ENCODE measurements at places on chromosomes 4 and X. TPM values are rescaled to one million over a fixed set of nuclear protein-coding genes. Genes with fewer than 3 reads are reported as not detected.

Gene KIT
- 0.02 TPM for total RNA-seq

Gene RTL3
- total RNA-seq: 0.14 TPM

Gene CCNB3
- total RNA-seq: 0.50 TPM

Gene GLUD2
- 2.5 TPM for total RNA-seq

Gene PORCN
- total RNA-seq: 15.8 TPM
